ENCODE measurements at places on chromosomes 12 and 14.
A peak's percentile ranks its signal among the peaks of the same experiment; 100 is the strongest.

DNA sequence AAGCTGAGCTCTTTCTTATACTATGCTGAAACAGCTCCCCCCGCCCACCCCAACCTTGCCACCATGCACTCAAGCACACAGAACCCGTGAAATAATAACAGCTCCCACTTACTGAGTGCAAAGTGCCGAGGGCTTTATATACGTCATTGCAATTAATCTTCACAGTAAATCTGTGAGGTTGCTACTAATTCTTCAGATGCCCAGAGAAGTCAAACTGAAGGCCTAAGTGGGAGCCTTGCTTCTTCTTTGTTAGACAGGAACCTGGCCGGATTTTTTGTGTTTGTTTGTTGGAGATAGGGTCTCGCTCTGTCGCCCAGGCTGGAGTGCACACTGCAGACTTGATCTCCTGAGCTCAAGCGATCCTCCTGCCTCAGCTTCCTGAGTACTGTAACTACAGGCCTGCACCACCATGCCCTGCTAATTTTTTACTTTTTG, 34.0 kb downstream of the VCPKMT start:
- peak; percentile 70 for DNase-seq

- no peak for DNase-seq
Measured at GRCh38 chr12:80702889-80703805, 4.3 kb upstream of the MYF6 start.

- no peak for DNase-seq
Measured at GRCh38 chr14:37655418-37655817, 60.0 kb downstream of the TTC6 start.

DNA sequence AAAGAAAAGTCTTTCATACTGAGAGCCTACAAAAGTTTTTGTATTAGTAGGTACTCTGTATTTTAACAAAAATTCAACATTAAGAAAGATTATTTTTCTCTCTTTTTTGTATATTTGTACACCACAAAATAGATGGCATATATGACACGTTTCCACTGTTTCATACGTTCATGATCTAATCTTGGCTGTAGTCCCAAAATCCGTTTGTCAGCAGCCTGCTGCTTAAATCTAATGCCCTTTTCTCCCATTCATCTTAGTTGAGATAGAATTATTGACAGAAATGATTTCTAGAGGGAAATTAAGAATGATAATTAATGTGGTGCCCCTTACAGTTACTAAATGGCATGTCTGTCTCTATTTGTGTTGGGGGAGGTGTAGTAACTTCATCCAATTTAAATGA, 140.7 kb upstream of the NOVA1 start:
- no peak for DNase-seq

GRCh38 chr14:67577909-67578749, 21.9 kb downstream of the PIGH start:
- DNase-seq, result no peak

GRCh38 chr14:106803379-106803778, 1277.0 kb downstream of the TMEM121 start:
- no peak for DNase-seq

DNA sequence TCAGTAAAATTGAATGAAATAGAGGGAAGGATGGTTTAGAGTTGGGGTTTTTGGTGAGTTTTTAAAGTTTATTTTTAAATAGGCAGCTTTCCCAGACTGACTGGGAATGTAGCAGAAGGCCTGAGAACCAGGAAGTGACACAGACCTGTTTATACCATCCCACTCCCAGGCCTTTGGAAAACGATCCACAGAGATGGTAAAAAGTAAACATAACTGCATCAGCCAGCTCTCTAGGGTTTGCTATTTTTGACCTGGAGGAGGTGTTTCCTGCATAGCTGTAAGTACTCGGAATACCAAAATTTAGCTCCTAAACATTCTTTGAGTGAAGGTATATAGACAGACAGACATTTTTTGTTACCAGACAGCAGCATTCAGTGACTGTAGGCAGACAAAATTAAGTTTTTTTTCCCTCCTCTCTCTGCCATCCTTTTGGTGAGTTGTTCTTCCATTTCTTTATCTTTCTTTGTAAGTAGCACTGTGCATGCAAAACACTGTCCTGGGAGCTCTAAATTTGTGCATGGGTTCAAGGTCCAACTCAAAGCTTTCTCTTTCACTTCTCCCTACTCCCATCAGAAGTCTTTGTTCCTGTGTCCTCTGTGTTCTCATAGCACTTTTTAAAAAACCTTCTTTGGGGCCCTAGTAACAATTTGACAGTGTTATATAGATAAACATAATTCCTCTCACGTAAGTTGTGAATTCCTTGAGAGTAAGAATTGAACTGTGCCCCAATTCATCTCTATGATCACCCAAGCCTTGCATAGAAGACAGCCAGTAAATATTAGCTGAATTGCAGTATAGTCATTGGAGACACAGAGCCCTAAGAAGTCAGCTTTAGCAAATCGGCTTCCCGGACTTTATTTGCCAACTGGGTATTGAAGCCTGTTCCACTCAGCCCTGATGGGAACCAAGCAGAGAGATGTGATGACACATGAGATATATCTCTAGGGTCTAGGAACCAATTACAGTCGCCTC, 37.4 kb downstream of the SUSD6 start:
- DNase-seq, result no peak

DNA sequence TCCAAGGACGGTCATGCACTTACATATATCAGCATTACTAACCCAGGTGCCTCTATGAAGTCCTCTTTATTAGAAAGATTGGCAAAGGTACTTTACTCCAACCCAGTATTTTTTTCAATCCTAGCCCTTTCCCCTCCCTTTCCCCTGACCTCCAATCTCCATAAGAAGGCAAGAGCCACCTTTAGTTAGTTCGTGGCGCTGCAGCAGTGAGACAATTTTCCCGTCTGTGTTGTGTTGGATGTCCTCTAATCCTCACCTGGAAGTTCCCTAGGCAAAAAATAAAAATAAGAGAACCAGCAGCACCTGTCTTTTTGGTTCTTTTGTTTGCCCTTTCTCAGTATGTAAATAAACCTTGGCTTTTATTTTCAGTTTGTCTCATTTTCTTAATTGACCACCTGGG, 439.6 kb upstream of the LRFN5 start:
- no peak for DNase-seq

GRCh38 chr14:94144765-94145164, 15.4 kb upstream of the IFI27L2 start:
- DNase-seq, result no peak

DNA sequence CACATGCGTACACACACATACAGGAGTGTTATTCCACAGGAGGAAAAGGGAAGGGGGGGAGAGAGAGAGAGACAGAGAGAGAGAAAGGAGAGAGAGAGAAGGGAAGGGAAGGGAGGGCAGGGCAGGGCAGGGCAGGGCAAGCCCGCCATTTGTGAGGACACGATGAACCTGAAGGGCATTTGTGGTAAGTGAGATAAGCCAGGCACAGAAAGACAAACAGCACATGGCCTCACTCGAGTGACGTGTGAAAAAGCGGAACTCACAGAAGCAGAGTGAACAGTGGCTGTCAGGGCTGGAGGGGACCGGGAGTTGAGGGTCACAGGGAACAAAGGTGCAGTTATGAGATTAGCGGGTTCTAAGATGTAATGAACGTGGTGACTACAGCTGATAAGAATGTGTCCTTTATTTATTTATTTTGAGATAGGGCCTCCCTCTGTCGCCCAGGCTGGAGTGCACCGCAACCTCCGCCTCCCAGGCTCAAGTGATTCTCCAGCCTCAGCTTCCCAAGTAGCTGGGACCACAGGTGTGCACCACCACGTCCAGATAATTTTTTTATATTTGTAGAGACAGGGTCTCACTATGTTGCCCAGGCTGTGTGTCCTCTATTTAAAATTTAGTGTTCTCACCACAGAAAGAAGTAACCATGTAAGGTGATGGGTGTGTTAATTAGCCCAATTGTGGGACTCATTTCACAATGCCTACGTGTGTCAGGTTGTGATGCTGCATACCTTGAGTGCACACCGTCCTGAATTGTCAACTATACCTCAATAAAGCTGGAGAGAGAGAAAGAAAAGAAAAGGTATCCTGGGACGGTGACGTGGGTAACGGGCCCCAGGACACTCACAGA, 18.7 kb upstream of the FBRSL1 start:
- no peak for DNase-seq

GRCh38 chr14:44778604-44779003, 183.1 kb downstream of the KLHL28 start:
- no peak for DNase-seq

DNA sequence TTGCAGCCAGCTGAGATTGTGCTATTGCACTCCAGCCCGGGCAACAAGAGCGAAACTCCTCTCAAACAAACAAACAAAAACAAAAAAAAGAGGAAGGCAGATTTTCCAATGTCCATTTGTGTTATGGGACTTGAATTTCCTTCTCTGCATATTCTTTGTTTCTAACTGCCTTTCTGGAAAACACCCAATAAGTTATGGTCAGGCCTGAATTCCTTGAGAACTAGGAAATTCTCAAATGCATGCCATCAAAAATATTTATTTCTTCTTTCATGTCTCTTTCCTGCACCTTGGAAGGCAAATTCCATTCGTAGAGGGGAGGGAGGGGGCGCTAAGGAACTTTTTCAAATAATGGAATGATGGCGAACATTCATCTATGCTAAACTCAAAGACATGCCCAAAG, 117.6 kb upstream of the TMCC3 start:
- no peak for DNase-seq

- DNase-seq, result no peak
Measured at GRCh38 chr14:99317231-99318090, 45.5 kb upstream of the BCL11B start.

DNA sequence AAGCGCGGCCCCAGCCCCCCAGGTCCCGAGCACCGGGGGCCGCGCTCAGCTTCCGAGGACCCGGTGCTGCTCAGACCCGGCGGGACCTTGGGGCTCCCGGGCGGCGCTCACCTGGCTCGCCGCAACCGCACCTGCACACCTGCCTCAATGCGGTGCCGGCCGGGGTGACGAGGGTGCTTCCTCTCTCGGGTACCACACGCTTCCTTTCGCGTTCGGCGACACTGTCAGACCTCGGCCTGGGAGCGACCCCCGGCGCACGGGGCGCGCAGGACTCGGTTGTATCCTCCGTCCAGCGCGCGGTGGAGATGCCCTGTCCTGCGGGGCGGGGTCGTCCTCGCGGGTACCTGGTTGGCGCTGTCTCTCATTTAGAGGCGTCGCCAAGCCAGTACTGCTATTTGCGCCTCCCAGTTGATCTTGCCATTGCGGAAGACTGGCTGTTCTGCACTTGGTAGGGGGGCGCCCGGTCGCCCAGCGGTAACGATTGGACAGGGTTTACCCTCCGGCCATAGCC, 718 bp downstream of the PACS2 start:
- DNase-seq, result peak; percentile 26

GRCh38 chr12:3755898-3756297, 3.0 kb upstream of the CRACR2A start:
- DNase-seq, result no peak

Measured in stimulated activated CD4-positive, alpha-beta T cell treated with anti-CD3 and anti-CD28 coated beads, Interleukin-4, amount 100 ng/mL, for 24 hours (primary cell).